Stimulated activated CD4-positive, alpha-beta T cell treated with anti-CD3 and anti-CD28 coated beads, Interleukin-15, amount 100 ng/mL, for 1 hour (primary cell): ENCODE measurements at places on chromosomes 4 and X.
A peak's percentile ranks its signal among the peaks of the same experiment; 100 is the strongest.

- DNase-seq = peak; percentile 44
Measured at GRCh38 chrX:119655125-119655524, 37.8 kb downstream of the SEPTIN6 start.

- no peak for DNase-seq
Measured at GRCh38 chr4:61583696-61584095, 383.6 kb downstream of the ADGRL3 start.

DNA sequence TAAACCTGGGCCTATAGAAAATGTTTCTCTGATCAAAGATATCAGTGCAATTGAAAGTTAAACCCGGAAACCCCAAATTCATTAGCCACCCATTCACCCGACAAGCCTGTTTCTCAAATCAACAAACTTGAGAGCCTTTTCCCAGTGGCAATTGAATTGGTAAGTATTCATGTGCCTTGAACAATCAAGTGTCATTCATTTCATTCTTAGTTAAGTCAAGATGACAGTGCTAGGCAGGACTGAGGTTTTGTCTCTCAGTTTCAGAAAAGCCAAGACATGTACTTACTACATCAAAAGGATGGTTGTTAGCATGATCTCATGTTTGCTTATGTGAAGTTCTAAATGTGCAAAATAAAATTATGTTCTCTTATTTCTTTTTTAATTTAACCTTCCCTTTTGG, 32.3 kb downstream of the CC2D2A start:
- no peak for DNase-seq

DNA sequence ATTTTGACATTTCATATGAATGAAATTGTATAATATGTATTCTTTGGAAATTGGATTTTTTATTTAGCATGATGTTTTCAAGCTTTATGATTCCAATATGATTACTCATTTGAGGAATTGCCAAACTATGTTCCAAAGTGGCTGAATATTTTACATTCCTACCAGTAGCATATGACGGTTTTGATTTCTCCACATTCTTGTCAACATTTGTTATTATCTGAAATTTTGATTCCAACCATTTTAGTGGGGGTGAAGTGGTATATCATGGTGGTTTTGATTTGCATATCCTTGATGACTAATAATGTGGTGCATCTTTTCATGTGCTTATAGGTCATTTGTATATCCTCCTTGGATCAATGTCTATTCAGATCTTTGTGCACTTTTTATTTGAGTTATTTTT, 2.6 kb upstream of the BEX1 start:
- DNase-seq = no peak

GRCh38 chrX:145178268-145178667, 69.0 kb upstream of the SPANXN1 start:
- no peak for DNase-seq

DNA sequence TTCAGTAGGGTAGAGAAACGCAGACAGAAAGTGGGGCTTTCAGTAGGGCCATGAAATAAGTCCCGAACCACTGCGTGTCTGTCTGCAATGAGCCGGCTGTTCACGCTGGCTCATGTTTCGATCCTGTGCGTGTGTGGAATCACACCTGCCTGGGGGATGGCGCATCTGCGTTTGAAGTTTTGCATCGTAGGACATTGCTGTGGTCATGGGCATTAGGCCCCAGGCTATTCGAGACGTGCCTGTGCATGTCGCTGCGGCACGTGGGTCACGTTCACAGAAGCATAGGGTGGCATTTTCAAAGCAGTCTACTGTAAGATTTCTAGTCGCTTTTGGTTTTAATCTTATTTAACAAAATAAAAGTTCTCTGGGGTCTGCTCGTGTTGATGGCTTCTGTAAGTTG, 25.5 kb upstream of the HGFAC start:
- no peak for DNase-seq

DNA sequence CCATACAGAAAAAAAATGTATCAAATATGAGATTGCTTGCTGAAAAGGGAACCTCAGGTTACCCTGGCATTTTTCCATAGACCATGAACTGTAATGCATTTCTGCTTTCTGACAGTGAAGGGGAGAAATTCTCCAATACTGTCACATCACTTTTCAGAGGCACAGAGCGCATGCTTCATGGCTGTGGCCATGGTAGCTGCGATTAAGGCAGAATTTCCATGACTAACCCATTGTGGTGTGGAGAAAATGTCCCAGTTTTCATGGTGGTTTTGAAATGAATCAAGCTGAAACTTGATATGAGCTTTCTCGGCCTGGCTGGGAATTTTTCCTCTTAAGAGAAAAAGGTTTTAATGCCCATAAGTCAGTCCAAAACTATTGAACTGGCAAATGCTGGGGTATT, 39.5 kb upstream of the MAP3K15 start:
- DNase-seq = no peak

DNA sequence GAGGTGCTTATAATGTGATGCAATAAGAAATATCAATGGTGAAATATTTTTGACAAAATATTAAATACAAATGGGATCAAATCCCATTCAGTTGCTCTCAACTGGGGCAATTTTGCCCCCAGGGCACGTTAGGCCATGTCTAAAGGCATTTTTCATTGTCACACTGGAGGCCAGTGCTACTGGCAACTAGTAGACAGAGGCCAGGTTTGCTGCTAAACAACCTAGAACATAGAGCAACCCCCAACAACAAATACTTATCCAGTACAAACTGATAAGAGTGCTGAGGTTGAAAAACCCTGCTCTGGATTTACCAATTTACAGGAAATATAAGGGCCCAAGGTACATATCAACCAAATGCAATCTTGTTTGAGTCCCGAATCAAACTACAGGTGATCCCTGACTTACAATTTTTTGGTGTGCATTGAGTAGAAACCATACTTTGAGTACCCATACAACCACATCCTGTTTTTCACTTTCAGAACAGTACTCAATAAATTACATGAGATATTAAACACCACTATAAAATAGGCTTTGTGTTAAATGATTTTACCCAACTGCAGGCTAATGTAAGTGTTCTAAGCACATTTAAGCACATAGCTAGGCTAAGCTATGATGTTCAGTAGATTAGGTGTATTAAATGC, 237.5 kb downstream of the HNRNPD start:
- no peak for DNase-seq

- DNase-seq = no peak
Measured at GRCh38 chr4:108596344-108596743, 24.0 kb upstream of the RPL34 start.

- no peak for DNase-seq
Measured at GRCh38 chr4:149166876-149167275, 648.8 kb downstream of the IQCM start.

DNA sequence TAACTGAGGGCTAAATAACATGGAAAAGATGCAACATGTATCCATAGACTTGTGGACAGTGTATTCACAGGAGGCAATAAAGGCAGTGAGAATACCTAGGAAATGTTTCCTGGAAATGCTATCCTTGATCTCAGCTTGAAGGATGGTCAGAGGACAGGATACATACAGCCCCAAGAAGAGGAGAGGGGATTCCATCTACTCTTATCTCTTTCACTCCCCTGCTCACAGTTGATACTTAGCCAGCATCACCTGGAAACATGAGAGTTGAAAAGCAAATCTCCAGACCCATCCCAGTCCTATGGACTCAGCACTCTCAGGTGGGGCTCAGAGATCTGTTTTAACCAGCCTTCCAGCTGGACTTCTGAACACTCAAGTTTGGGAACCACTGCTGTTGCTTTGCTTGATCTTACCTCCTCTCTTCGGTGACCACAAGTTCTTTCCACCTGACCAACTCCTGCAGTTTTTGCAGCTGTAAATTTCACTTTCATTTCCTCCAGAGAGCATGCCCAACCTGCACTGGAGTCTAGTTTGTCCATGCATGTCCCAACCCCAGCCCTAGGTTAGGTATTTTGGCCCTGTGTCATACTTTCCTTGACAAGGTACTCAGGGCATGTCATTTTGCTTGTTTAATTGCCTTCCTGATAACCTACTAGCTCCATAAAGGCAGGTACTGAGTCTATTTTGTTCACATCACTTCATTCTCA, 10.4 kb downstream of the RELL1 start:
- no peak for DNase-seq

GRCh38 chr4:17033768-17034181, 135.3 kb upstream of the LDB2 start:
- no peak for DNase-seq

DNA sequence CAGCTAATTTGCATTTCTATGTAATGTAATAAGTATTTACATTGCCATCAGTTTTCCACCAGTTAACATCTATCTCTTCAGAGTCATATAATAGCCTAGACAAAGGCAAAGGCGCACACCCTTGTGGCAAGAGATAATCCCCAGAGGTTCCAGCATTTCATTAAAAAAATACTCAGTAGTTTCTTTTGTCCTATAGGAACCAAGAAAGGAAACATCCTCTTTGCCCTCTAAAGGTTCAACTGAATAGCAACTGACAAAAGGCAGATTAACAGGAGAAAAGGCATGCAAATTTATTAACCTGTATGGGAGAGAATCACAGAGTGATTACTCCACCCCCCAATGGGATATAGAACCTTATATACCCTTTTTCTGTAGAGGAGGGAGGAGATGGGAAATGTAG, 48.4 kb downstream of the MAGEB17 start:
- no peak for DNase-seq

DNA sequence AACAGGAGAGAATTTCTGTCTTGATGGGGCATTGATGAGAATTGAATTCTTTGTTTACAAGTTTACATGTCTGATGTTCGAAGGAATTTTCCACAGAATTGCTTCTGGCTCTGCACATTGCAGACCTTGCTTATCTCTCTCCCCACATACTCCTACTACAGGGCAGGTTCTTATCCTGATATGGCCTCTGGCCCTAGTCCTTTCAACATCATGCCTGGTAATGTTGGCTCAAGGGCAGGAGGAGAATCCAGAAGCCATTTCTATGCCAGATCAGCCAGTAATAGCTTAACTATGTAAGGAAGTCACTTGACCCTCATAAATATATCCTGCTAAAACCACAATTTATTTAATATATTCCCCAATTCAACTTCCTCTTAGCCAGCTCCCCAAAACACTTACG, 24.3 kb upstream of the TSPAN5 start:
- no peak for DNase-seq

GRCh38 chrX:124467202-124467601, 120.8 kb downstream of the SH2D1A start:
- no peak for DNase-seq

DNA sequence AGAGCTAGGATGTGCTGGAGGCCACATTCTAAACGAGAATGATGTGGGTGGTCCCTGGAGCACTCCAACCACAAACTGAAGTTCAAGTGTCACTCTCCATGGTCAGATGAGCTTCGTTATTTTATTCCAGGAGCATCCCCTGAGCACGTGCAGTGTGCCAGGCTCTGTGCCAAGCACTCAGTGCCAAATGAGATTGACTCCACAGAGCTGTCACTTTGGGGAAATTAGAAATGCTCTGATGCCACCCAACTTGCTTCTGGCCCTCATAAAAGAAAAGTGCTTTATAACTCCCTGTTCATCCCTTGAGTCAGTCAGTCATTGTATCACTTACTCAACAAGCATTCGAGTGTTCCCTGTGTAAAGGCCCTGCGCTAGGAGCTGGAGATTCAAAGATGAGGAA, 91.2 kb downstream of the RTL5 start:
- DNase-seq = no peak

GRCh38 chr4:151287409-151287808, 10.4 kb downstream of the PRSS48 start:
- DNase-seq = no peak

GRCh38 chr4:109977854-109978501, 65.3 kb downstream of the EGF start:
- DNase-seq = no peak

DNA sequence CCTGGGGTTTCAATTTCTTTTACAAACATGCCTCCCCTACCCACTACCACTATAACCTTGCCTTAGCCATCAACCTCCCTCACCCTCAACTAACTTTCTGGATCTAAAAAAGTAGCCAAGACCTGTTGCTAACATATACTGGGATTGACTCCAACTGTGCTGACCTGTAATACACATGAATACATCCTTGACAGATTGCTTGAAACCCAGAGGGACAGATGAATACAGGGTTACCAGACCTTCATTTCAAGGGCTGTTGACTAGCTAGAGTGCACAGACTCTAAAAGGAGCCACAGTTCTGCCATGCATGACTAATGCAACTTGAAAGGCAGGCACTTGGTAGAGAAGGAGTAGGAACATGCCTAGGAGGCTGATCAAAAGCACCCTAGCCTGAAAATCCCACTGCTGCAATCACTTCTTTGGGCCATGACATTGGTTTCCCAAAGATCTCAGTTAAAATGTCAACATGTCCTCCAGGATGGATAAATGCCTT, 121.0 kb downstream of the PCDH19 start:
- DNase-seq = no peak

GRCh38 chrX:146264763-146265375, 447.2 kb downstream of the SLITRK2 start:
- no peak for DNase-seq

GRCh38 chr4:61220556-61220955, 20.4 kb downstream of the ADGRL3 start:
- no peak for DNase-seq

- no peak for DNase-seq
Measured at GRCh38 chrX:107710617-107711391, 64.8 kb downstream of the TSC22D3 start.

DNA sequence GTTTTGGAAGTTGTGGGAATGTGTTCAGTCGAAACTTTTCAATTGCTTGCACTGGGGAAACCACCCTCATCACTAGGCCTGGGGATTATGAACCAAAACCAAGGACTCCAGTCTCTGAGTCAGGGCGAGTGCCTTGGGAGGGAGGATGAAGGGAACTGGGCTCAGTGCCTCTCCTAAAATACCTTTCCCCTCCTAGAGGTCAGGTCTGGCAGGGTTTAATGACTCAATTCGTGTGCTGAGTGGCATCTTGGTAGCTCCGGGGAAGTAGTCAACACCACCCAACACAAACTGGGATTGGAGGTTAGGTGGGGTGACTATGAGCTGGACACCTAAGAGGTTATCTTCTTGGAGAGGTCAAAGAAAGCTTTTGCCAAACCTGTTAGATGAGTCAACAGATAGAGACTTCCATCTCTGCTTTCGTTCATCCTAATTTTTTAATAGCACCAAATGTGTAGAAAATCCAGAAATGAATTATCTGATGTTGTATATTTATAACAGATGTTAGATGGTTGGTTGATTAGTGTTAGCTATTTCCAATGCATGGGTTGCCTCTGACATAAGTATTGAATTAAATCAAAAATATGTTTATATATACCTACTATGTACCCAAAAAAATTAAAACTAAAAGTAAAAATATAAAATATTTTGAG, 202.8 kb downstream of the SHROOM3 start:
- no peak for DNase-seq
